Calu3 (cell line): ENCODE measurements at places on chromosomes 2 and 18. TPM values are rescaled to one million over a fixed set of nuclear protein-coding genes. Genes with fewer than 3 reads are reported as not detected.

KIF5C gene
- 0.87 and 2.9 TPM in 2 replicates for total RNA-seq

UCN gene
- 4.6 and 6.6 TPM in 2 replicates for total RNA-seq

SERPINB7 gene
- total RNA-seq = 0.19 and 0.88 TPM in 2 replicates

RNF152 gene
- total RNA-seq = 1.0 TPM in 2 replicates

LCT gene
- 1.3 and 1.4 TPM in 2 replicates for total RNA-seq

FABP1 gene
- total RNA-seq = not detected in 2 replicates

FAM110C gene
- total RNA-seq = 17.9 and 20.6 TPM in 2 replicates

EVA1A gene
- total RNA-seq = 0.42 TPM in 1 of 2 replicates, not detected in the other

FAM237A gene
- not detected in 2 replicates for total RNA-seq

RGPD3 gene
- not detected in 2 replicates for total RNA-seq

SLC5A7 gene
- not detected in 2 replicates for total RNA-seq

INSIG2 gene
- total RNA-seq = 64.4 and 67.1 TPM in 2 replicates

ST6GAL2 gene
- total RNA-seq = not detected in 2 replicates

NYAP2 gene
- 0.07 TPM in 1 of 2 replicates, not detected in the other for total RNA-seq

GCKR gene
- total RNA-seq = 17.8 and 26.8 TPM in 2 replicates

GBX2 gene
- 2.2 and 2.4 TPM in 2 replicates for total RNA-seq

DNA sequence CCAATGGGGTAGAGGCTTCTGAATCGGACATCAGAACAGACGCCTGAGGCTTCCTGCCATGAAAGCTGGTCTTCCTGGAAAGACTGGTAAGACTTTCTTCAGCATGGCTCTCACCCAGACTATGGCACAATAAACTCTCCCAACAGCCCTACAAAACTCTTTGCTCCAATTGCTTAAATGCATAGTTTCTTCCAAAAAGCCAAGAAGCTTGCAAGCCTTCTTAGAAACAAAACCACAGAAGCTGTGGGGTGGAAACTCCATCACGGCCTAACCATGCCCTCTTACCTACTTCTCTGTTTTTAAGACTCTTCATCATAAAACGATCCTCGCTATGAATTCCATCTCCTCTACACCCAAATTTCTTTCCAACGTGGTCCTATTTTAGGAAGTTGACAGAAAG lies 48.2 kb downstream of the PAX8 start:
- no peak for DNase-seq

GRCh38 chr2:11802782-11803191 lies 56.4 kb downstream of the LPIN1 start:
- no peak for DNase-seq

DNA sequence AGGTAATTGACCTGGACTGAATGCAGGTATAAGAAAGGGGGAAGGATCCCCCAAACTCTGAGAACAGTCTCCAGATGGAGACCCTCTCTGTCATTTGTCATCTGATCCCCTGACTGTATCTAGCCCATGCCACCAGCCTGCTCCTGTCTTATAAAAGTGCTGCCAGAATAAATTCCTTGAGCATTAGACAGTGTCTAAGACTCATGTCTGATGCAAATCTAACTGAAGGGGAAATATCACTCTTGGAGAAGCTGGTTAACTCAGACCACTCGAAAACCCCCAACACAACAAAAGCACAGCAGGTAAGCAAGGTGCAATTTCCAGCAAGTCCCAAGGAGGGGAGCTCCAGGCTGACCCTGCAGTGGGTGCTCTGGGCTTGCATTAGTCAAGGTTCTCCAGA lies 40.9 kb upstream of the KDM3A start:
- no peak for DNase-seq

DNA sequence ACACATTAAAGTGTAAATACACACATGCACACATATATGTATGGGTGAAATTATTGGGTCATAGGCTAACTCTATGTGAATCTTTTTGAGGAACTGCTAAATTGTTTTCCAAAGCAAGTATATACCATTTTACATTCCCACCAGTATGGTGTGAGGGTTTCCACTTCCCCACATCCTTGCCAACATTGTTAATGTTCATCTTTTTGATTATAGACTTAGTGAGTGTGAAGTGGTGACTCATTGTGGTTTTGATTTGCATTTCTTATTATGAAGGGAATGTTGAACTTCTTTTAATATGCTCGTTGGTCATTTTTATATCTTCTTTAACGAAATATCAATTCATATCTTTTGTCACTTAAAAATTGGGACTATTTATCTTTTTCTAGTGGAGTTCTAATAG lies 181.8 kb upstream of the GCFC2 start:
- no peak for DNase-seq

GRCh38 chr2:70712916-70713315 lies 55.1 kb downstream of the ADD2 start:
- DNase-seq = no peak

DNA sequence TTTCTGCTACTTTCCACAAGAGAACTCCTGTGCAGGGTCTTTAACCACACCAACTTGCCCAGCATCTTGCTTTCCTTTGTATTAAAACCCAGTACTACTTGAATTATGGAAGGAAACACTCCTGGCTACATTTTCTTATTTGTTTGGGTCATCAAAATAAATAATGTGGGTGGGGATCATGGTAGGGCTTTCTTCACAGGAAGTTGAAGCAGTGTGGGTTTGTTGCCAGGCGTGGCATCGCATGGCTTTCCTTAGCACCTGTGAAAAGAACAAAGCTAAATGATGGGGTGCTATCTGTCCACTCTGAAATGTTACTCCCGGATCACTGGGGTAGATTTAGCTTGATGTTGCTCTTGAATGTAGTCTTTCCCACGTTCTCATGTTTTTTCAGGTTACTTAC lies 18.7 kb downstream of the ARHGAP25 start:
- DNase-seq = no peak

DNA sequence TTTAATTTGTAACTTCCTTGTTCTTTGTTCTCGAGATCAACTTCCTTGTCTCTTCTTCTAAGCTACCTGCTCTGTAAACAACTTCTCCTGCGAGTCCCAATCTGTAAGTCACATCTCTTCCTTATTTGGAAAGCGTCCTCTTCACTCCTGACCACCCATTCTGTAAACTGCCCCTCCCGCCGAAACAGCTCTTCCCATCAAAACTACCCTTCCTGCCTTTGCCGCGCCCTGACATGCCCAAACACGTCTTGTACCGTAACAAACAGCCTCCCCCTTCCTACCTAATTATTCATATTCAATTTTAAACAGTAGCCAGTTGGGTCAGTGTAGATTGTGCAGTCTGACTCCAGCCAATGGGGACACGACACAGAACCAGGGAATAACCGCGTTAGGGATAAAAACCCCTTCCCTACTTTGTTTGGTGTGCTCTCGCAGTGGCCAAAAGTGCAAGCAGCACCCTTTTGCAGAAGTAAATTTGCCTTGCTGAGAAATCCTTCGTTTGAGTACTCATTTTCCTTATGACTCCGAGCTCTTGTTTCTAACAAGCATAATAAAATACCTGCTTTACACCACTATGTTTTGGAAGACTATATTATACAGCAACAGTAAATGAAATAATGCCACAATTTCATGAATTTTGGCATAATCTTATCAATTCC lies 39.8 kb downstream of the PIAS2 start:
- DNase-seq = no peak

GRCh38 chr2:104658904-104659591 lies 194.9 kb upstream of the POU3F3 start:
- DNase-seq = no peak

- DNase-seq = no peak
Measured at GRCh38 chr2:23497536-23497935, 112.6 kb downstream of the KLHL29 start.

DNA sequence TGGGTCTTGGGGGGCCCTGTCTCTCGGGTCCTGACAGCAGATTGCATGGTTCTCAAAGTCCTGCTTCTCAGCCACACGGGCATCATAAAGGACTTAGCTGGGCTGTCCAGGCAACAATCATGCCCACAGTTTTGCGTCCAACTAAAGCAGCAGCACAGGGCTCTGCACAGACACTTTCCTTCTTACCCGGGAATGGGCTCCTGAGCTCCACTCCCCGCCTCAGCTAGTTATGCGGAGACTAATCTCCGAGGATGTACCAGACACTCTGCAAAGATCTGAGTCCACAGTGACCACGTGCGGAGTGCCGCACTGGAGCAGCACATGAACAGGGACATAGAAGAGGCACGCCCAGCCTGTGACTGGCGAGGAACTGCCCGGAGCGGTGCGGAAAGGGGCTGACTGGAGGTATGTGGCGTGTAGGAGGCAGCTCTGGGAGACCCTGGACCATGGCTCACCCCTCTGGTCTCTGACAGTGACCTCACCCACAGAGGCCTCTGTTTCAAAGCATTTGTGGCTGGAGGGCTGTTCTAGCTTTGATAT lies 270.0 kb downstream of the HDAC4 start:
- no peak for DNase-seq

- DNase-seq = peak; percentile 56
Measured at GRCh38 chr18:12307701-12308385, at the start of gene TUBB6. Gene TUBB6, plus strand, starts transcription at chr18:12308241. Its CDS starts 52 bp downstream, at chr18:12308293.

DNA sequence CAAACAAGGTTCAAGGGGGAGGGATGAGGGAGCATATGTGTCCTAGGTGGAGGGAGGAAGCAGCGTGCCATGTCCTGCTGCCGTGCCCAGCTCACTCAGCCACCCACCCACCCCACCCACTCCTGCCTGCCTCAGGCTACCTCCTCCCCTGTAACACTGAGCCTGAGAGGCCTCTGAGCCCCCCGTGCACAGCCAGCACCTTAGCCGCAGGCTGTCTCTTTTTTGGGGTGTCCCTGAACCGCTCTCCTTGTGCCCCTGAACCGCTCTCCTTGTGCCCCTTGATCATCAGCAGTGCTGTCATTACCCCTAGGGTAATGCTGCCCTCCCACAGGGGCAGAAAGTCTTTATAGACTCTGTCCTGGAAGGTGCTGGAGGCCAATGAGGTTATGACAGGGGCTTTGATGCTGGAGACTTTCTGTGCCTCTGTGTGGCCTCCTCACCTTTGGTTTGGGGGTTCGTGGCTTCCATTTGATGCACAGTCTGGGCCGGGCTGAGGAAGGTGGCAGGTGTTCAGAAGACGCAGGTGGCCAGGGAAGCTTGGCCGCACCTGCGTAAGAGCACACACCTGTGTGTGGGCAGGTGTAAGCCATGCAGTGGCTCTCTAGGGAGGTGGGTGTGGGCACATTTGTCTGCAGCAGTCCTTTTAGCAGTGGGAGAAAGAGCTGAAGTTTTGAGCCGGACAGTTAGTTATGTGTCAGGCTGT lies 140.0 kb downstream of the SEPTIN10 start:
- no peak for DNase-seq

GRCh38 chr2:55118643-55119083 lies 68.4 kb upstream of the RTN4 start:
- no peak for DNase-seq

DNA sequence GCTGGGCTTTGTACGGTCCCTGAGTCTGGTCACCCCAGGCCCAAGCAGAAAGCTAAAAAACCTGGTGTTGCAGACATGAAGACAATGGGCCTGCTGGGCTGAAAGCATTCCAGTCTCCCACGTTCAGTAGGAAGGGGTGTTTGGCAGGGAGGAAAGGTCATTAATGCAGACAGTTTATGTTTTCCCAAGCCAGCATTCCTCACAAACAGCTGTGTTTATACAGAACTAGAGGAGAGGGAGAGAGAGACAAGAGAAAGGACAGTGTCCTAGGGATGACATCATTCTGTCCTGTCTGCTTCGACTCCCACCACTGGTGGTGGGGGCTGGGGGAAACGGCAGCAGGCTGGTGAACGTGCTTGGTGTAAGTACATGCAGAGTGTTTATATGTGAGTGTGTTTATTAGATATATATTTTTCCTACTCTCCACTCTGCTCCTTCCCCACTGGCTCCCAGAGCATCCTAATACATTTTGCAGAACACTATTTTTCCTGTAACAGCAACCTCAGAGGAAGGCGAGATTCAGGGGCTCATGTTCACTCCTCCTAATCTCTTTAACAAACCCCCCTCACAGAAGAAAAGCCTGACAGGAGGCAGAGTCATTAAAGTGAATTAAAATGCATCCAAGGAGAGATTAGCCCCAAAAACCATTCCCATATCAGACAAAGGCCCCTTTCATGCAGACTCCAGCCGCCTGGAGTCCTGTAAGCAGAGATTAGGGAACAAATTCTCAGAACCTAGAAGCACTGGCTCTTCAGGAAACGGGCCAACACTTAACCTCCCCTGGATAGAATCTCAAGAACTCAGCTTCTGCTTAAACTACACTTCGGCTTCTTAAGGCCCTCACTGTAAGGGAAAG lies 380.4 kb downstream of the TNS1 start:
- no peak for DNase-seq

DNA sequence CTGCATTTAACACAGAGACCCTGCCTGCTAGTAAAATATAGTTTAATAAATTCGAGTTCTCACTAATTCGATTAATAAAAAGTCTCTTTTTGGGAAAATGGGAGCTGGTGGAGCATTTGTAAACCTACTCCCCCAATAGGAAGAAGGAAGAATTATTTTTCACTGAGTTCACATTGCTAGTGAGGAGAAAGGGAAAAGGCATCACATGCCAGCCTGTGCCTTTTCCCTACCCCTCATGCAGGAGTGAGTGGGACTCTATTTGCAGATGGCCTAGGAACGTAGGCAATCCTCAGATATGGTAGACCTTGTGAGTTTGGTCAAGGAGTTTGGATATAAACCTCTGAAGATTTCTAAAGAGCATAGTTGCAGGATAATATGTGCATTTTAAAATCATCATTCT lies 218.4 kb upstream of the TRIB2 start:
- DNase-seq = no peak

- DNase-seq = no peak
Measured at GRCh38 chr2:197086500-197086899, 160.0 kb upstream of the PGAP1 start.

- DNase-seq = peak; percentile 55
Measured at GRCh38 chr2:37350034-37350433, 5.6 kb downstream of the QPCT start.

GRCh38 chr2:43269706-43270105 lies 43.3 kb upstream of the ZFP36L2 start:
- no peak for DNase-seq

GRCh38 chr2:60437080-60437696 lies 116.3 kb downstream of the BCL11A start:
- no peak for DNase-seq

DNA sequence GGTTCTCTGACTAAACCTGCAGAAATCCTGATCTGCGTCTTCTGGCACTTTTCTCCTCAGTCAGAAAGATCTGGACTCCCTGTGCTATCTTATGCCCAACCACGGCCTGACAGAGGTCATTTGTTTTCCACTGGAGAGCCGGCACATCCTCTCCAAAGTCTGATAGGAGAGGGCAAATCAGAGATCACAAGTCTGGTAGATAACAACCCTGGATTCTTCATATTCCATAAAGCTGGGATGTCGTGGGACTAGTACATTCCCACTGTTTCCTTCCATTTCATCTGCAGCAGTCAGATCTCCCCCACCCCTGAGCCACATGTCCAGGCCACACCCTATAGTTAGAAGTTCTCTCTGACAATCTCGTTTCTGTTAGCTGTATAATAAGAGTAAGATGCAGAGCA lies 157.0 kb downstream of the MGAT5 start:
- no peak for DNase-seq

DNA sequence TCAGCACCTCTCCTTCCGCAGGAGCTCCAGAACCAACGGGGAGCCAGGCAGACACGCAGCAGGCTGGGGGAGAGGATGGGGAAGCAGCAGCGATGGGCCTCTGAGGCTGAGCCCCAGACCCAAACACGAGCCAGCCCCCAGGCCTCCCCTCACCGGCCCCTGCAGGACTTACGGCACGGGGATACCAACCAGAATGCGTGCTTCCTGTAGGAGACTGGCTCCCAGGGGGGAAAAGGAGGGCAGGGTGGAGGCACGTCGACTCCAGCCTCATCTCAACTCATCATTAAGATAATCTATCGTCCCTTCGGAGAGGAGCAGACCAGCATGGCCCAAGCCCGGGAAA lies 495.1 kb upstream of the MYT1L start:
- DNase-seq = no peak

- no peak for DNase-seq
Measured at GRCh38 chr18:31723639-31723989, 37.1 kb downstream of the SLC25A52 start.

GRCh38 chr2:8028436-8028835 lies 653.4 kb upstream of the ID2 start:
- no peak for DNase-seq
